Muscle of back (tissue), 13 donors: ENCODE measurements at places on chromosomes 5 and 9. TPM values are rescaled to one million over a fixed set of nuclear protein-coding genes. Genes with fewer than 3 reads are reported as not detected.

GPBP1 gene
- 82.8 TPM for polyA plus RNA-seq

ZFP37 gene
- 3.9 TPM for polyA plus RNA-seq

SLC34A3 gene
- 0.54 TPM for polyA plus RNA-seq

- DNase-seq, result no peak
These were observed 1.5 kb downstream of the CLIC3 start for GRCh38 chr9:136994888-136995230.

DNA sequence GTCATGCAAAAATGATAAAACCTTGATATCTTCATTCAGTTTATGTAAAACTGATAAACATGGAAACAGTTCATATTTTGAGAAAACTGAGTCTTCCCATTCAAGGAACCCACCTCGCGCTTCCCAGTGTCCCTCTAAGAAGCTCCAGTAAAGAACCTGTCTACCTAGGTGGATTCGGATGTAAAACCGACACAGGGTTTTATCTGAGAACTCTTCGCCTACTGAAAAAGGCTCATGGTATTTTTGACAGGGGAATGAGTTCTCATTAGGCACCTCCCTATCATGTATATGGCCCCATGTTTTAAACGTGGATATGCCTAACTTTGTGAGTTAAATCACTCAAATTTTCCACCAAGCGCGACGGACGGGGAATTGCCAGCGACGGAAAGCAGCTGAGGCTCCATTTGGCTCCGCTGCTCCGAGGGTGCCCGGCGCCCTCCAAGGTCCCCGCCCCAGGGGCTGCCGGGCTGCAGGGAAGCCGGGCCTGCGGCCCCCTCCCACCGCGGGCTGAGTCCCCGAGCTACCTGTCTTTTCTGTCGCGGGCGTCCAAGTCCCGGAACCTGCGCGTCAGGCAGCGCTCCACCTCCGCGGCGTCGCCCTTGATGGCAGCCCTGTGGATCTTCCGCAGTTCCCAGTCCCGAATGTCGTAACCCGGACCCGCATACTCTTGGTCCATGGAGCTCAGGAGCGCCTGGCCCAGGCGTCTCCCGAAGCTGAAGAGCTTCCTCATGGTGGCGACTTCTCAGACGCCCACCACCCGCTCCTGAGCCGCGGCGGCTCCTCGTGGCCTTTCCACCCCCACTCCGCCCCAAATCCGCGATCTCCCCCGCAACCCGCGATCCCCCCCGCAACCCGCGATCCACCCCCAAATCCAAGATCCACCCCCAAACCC, 594 bp downstream of the ANKRD18A start:
- DNase-seq, result no peak

DNA sequence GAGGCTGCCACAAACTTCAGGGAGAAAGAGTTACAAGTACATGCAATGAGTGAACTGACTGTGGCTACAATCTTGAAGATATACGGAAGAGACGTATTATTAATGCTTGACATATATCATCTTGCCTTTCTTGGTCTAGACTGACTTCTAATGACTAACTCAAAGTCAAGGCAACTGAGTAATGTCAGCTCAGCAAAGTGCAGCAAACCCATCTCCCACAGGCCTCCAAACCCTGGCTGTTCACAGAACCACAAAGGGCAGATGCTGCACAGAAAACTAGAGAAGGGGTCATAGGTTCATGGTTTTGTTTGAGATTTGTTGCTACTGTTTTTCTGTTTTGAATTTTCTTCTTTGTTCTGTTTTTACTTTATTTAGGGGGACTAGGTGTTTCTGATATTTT, 21.0 kb downstream of the IL7R start:
- DNase-seq, result no peak

DNA sequence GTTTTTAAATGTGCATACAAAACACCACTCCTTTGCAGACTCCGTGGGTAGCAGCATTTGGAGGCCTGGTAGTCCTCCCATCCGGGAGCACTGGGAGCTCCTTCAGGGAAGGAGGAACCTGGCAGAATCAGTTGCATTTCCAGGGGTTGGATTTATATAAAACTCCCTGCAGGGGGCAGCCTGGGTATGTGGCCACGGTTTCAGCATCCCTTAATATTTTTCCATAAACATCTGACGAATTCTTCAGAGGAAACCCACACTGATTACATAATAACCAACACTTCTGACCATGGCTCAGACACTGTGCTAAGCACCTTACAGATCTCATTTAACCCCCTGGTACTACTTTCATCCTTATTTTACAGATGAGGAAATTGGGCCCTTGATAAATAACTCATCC, 6.1 kb upstream of the AFAP1L1 start:
- no peak for DNase-seq

PCDHGA2 gene
- 2.1 TPM for polyA plus RNA-seq

GRCh38 chr9:92770360-92770995, 5.8 kb upstream of the BICD2 start:
- no peak for DNase-seq

DNA sequence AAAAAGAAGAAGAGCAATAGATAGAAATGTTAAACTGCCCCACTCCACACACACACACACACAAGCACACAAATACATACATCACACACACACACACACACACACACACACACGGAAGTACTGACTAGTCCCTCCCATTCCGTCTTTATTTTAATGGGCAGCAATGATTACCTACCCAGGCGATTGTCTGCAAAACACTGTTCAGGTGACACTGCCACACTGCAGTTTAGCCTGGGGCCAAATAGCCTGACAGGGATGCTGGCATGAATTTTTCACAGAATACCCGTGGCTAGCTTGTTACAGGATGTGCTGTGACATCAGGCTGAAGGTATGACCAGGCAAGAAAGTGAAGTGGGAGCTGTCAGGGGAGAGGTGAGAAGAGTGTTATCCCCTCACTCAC, 86.9 kb downstream of the FRMD3 start:
- no peak for DNase-seq

DNA sequence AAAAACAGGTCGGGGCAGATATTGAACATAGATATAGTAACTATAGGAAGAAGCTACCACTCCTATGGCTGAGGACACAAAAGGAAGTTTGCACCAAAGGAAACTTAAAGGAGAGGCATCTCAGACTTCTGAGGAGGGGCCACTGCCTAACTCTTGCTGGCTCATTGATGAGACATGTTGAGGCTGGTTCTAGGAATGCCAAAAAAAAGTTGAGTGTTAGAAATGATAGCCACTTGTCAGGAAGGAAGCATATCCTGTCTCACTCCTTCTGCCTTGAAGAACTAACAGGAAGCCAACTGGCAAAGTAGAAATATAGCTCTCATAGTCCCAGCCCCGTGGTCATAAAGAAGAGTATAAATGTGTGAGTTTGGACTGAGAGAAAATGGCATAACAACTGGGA, 23.3 kb upstream of the STOM start:
- no peak for DNase-seq

- no peak for DNase-seq
These were observed 2.6 kb downstream of the CDK9 start for GRCh38 chr9:127788337-127789011.

WWC1 gene
- 1.4 TPM for polyA plus RNA-seq

GRCh38 chr9:86902991-86903733, 44.1 kb downstream of the GAS1 start:
- peak; percentile 55 for DNase-seq

DNA sequence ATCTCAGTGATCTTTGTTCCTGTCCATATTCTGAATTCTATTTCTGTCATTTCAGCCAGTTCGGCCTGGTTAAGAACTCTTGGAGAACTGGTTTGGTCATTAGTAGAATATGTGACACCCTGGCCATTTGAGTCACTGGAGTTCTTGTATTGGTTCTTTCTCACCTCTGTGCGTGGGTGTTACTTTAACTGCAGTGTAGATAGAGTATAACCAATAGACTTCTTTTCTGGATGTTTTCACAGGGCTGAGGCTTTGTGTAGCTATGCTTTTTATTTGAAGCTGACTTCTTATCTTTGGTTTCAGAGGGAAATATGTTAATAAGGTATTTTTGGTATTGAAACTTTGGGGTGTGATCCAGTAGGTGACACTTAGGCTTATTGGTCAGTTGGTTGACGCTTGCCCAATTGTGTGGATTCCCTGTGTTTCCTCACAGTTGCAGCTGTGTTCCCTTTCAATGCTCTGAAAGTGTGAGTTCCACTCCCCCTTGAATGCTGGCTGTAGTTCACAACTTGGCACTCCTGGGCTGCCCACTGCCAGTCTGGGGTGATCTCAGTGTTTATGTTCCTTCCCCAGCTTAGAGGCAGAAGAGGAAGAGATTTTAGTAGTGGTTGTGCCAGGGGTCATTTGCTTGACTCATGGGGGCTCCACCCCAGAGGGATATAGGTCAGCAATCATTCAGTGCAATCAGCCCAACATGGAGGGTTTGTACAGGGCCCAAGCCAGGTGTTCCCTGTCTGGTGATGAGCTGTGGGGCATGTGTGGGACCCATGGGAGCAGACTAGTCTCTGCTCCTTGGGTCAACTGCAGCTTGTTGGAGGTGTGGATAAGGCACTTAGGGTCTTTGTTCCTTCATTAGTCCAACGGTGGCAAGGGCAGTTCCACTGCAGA, 34.9 kb upstream of the TEK start:
- DNase-seq, result no peak

IL13 gene
- polyA plus RNA-seq, result not detected

NTRK2 gene
- 36.8 TPM for polyA plus RNA-seq

SPINK4 gene
- not detected for polyA plus RNA-seq

- no peak for DNase-seq
These were observed 175.5 kb upstream of the SV2C start for GRCh38 chr5:75907651-75908050.

DNA sequence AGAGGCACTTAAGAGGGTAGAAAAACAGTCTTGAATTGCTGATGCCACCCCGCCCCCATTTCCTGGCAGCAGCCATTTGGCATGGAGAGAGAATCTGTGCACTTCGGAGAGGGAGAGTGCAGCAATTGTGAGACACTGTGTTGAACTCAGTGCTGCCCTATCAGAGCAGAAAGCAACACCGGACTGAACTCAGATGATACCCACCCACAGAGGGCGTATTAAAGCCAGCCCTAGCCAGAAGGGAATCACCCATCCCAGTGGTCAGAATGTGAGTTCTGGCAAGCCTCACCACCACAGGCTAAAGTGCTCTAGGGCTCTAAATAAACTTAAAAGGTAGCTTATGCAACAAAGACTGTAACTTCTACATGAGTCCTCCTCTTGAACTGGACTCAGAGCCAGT, 88.4 kb upstream of the RGS7BP start:
- no peak for DNase-seq

GRCh38 chr9:134146774-134147493, 11.1 kb downstream of the WDR5 start:
- DNase-seq, result no peak

NPR3 gene
- polyA plus RNA-seq, result 18.0 TPM

DNA sequence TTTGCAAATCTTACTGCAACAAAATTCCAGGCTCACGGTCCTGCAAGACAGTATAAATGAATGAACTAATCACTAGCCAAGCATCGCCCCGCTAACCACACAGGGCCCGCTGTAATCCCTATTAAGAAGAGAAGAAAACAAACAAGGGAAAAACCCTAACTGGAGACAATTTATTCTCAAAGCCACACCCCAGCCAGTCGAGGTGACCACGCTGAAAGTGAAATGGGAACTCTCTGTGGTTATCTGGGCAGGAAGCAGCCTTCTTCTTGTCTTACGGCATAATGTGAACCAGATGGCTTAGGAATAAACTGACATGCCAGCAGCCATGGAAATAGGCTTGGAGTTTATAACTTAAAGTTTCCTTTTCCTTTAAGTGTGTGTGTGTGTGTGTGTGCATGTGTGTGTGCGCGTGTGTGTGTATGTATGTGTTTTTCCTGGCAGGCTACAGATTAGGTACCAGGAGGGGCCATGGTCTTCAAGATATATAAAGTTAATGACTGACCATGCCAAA, 120.2 kb downstream of the SEMA6A start:
- peak; percentile 66 for DNase-seq
